BJ (cell line): ENCODE measurements at places on chromosomes 7 and 10.
A peak's percentile ranks its signal among the peaks of the same experiment; 100 is the strongest.

DNA sequence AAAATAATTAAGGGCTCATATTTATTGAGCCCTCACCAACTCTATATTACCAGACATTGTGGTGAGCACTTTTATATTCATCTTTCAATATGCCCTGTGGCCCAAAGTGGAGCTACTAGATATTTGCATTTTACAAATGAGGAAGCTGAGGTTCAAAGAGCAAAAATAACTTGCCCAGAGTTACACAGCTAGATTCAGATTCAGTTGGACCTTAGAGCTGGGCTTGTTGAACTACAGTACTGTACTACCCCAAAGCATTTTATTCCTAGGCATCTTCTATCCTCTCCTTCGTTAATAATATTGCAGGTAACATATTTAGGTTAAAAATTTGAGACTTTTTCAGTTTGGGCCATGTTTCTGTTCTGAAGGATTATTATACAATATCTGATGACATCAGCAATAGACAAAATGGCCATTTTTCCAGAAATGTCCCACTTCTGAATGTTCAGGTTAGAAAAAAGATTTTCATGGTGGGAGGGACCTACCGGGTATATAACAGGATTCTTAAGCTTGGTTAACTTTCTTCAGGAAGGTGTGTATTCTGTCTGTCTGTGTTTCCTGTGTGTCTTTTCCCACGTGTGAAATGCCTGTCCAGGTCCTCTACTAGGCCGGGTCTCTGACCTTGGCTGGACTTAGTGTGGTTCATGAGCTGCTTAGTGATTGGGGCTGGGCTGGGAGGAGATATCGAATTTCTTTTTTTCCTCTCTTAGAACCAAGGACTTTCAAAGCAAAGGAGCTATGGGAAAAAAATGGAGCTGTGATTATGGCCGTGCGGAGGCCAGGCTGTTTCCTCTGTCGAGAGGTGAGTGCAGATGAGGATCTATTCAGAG is 13.6 kb downstream of the PRXL2A start:
- DNase-seq, result no peak

DNA sequence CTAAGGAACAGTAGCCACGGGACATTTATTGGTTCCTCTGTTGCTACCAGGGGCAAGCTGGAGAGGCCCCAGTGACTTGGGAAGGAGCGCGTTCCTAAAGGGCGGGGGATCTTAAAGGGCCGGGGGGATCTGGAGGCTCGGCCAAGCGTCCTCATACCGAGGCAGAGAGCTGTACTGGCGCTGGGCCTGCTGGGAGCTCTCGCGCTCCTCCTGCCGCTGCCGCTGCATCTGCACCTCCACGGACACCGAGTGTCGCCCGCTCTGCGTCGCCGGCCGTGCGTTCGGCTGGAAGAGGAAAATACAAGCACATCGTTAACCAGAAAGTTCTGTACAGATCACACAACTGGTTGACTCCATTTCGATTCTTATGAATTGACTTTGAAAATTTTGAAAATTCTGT is 695.6 kb downstream of the PARD3 start:
- no peak for DNase-seq

GRCh38 chr10:44068716-44069482 is 316.0 kb downstream of the CXCL12 start:
- no peak for DNase-seq

GRCh38 chr10:77906951-77907421 is 19.6 kb downstream of the DLG5 start:
- DNase-seq, result no peak

DNA sequence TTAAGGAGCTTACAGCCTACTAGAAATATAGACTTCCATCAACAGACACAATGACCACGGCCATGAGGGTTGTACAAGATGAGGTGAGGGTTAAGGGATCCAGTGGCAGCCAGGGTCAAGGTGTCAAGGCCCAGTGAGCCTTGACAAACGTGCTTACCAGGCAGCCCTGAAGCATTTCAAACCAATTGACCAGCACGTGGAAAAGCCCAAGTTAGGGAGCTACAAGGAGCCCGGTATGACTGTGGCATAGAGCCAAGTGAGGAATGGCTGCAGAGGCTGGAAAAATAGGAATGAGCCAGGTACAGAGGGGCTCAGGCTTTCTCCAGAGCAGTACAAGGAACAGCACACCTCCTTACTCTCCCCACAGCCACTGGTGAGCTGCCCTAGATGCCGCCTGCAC is 12.7 kb downstream of the AFAP1L2 start:
- no peak for DNase-seq

- DNase-seq, result no peak
These were observed 868 bp downstream of the RFC2 start for GRCh38 chr7:74253331-74253730.

DNA sequence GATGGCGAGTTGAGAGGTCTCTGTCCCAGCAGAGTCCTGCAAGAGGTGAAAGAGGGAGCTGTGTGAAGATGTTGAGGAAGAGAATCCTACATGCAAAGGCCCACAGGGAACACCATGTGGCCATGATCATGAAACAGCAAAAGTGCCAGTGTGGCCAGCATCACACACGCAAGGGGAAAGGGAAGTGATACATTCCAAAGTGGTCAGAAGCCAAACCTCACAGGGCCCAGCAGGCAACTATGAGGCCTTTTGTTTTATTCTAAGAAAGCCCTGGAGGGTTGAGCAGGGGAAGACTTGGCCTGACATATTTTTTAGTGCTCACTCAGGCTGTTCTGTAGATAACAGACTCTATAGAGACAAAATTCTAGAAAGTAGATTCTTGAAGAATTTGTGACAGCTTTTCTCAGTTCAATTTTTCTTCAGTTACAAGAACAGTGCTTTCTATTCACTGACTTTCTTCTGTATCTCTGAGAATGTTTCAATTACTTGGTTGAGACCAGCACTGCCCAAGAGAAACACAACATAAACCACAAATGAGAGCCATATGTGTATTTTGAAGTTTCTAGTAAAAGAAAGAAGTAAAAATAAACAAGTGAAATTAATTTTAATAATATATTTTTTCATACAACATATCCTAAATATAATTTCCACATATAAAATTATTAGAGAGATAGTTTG is 82.3 kb downstream of the HTR7 start:
- no peak for DNase-seq

- no peak for DNase-seq
These were observed 78.9 kb downstream of the GPR37 start for GRCh38 chr7:124686543-124687171.

DNA sequence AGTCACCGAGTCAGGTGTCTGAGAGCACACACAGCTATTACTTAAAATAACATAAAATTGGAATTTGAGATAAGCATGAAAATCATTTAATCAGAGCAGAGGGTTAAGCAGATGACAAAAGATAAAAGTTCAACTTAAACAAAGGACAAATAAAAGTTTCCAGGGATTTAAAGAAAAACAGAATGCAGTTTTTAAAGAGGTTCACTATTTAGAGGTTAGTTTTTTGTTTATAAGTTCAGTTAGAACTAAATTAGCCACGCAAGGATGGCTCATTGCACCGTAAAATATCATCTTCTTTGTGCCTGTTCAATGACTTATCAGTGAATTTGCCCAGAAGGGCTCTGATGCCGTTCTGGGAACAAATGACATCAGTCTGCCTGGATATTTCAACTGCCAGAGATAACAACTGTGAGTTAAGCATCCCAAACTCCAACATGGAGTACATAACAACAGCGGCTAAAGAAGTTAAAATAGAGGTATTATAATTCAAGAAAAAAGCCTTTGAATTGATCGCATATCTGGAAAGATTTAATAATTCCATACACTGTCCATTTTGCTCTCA is 107.8 kb downstream of the ANK3 start:
- no peak for DNase-seq

GRCh38 chr7:134940729-134941128 is 45.6 kb upstream of the AGBL3 start:
- no peak for DNase-seq

DNA sequence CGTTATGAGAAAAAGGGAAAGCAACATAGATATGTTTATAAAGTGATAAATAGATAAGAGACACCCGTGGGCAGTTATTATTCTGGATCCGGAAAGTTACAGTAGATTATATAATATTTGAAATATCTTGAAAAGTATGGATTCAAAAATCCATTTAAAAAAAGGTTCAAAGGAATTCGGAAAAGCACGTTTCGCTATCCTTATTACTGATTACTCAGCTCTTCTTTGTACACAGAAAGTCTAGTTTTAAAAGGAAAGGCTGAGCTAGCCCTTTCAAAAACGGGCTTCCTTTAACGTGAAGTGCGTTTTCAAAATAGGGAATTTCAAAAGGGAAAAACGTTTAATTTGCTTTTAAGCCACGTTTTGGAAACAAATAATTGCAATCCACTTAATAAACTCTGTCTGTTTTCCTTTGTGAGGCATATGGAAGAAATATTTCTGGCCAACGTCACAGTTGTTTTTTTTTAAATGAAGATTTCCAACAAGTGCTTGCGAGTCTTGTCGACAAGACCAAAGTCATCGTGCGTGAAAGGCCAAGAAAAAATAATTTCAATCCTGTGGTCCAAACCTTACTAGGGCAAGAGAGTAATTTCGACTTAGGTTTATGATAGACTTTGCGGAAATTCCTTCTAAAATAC is 2.2 kb upstream of the SKIDA1 start:
- no peak for DNase-seq

- DNase-seq, result peak; percentile 37
These were observed 65.2 kb downstream of the AOAH start for GRCh38 chr7:36659172-36659516.

DNA sequence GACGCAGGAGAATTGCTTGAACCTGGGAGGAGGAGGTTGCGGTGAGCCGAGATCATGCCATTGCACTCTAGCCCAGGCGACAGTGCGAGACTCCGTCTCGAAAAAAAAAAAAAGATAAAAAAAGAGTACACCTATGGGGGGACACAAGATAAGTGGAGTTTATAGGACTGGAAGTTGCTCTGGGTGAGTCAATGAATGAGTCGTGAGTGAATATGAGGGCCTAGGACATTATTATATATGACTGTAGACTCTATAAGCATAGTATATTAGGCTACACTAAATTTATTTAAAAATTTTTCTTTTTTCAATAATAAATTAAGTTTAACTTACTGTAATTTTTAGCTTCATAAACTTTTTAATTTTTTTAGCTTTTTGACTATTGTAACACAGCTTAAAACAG is 19.4 kb upstream of the SGCE start:
- no peak for DNase-seq

DNA sequence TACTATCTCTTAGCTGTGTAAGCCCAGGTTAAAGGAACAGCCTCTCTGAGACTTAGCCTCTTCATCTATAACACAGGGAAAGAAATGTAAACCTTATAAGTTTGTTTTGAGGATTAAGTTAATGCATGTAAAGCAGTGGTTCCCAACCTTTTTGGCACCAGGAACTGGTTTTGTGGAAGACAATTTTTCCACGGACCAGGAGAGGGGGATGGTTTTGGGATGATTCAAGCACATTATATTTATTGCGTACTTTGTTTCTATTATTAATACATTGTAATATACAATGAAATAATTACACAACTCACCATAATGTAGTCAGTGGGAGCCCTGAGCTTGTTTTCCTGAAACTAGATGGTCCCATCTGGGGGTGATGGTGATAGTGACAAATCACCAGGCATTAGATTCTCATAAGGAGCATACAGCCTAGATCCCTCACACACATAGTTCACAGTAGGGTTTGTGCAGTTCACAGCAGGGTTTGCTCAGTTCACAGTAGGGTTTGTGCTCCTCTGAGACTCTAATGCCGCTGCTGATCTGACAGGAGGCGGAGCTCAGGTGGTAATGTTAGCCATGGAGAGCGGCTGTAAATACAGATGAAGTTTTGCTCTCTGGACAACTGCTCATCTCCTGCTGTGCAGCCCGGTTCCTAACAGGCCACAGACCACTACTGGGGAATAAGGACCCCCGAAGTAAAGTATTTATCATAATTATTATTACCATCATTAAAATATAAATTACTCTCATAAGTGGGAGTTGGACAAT is 41.3 kb upstream of the ANK3 start:
- no peak for DNase-seq

- no peak for DNase-seq
These were observed 134.6 kb upstream of the TRIM24 start for GRCh38 chr7:138325434-138325833.

DNA sequence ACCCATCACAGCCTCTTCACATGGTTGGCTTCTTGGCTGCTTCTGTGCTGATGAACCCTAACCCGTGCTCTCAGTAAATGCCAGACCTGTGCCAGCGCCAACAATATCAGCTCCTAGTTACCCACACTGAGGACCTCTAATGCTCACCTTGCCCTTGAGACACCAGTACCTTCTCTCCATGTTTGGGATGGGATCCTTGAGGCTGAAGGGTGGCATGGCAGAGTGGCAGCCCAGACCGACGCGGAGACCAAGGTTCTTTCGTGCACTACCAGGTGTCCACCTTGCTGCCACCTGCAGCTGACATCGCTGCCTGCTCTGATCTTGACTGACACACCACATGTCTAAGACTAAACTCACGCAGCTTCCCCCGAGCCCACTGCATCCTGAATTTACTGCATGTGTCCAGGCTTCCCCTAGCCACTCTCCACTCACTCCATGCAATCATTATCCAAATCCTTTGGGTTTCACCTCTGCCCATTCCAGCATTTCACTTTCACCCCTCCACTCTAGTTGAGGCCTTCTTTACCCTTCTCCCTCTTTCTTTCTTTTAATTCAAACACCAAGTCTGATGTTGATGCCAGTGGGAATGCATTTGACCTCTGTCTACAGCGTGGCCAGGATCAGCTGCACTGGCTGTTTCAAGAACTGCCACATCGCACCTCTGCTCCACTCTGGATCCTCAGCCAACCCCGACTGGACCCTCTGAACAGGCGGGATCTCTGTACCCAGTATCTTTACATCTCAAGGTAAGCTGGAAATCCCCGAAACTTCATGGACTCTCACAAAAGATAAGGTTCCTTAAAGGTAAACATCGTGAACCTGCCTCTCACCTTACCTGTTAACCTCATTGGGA is 294.9 kb downstream of the GLRX3 start:
- no peak for DNase-seq

DNA sequence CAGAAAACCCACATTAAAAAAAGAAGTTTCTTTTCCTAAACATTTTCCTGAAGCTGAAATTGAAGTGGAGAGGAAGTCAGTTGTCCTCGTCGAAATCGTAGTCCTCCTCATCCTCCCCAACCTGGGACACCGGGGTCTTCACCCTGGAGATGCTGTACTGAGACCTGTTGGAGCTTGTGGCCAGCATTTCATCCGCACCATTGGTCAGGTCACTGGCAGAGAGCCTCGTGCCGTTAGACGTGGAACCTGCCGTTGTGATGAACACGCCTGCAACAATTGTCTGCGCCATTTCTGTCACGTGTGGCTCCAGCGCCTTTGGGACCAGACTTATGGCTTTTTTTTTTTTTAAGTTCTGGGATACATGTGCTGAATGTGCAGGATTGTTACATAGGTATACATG is 23.8 kb downstream of the CD36 start:
- DNase-seq, result no peak

- no peak for DNase-seq
These were observed 44.3 kb downstream of the CCDC71L start for GRCh38 chr7:106616708-106617051.

DNA sequence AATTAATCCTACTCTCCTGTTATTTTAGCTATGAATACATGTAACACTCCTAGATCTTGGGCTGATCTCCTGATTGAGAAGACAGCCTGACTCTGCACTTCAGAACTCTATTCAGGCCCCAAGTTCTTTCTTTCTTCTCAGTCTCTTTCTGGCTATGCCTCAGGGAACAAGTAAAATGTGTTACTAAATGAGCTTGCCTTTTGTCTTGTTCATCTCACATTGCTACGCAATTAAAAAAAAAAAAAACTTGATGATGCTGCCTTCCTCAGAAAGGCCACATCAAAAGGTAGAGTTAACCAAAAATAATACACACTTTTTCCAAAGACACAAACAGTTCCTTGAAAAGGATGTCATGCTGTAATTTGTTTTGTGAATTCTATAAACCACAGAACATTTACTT is 258.1 kb downstream of the TWIST1 start:
- no peak for DNase-seq
